Nephron progenitor cell (in vitro differentiated cells): ENCODE measurements at places on chromosomes 2 and 18.
A peak's percentile ranks its signal among the peaks of the same experiment; 100 is the strongest.

- no peak for DNase-seq
Measured at GRCh38 chr2:30677861-30678385, 129.3 kb downstream of the CAPN13 start.

DNA sequence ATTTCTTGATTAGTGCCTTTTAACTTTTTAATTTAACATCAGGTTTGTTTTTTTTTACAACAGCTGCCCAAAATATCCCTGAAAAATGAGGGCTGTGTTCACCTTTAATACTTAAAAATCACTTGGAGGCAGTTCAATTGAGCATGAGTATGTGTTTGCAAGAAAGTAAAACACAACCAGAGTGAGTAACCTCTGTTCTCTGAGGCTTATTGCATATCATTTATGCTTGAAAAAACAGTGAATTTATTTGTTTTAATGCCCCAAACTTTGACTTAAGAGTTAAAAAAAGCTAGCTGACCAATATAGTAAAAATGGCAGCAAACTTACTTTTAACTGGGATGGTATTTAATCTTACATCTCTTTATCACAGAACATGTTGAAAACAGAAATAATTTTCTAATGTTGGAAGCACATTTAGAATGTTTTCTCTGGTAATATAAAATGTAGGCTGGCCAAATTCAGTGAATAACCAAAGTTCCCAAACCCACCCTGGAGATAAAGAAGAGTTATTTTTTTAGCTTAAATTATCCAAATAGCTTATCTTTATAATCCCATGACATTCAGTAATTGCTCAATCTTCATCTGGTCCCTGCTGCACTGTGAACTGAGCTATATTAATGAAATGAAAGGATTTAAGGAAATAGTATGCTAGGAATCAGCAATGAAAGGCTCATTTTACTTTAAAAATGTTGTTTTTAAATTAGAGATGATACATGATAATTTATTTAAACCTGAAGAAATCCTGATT, 24.8 kb upstream of the EFEMP1 start:
- no peak for DNase-seq

GRCh38 chr2:227256605-227257004, 68.4 kb upstream of the MFF start:
- DNase-seq = no peak

GRCh38 chr2:159128191-159128590, 158.3 kb downstream of the WDSUB1 start:
- DNase-seq = no peak

DNA sequence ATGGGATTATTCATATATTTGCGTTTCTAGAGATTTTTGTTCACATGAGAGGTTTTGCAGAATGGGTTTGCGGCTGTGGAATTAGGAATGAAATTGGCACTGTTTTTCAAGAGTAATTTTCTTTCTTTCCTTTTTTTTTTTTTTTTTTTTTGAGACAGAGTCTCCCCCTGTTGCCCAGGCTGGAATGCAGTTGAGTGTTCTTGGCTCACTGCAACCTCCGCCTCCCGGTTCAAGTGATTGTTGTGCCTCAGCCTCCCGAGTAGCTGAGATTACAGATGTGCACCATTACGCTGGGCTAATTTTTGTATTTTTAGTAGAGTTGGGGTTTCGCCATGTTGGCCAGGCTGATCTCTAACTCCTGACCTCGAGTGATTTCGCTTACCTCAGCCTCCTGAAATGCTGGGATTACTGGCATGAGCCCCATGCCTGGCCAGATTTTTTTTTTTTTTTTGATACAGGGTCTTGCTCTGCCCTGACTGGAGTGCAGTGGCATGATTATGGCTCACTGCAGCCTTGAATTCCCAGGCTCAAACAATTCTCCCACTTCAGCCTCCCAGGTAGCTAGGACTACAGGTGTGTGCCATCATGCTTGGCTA, 65.3 kb downstream of the MIB1 start:
- DNase-seq = no peak

- no peak for DNase-seq
Measured at GRCh38 chr2:45941531-45942236, 290.2 kb downstream of the PRKCE start.

DNA sequence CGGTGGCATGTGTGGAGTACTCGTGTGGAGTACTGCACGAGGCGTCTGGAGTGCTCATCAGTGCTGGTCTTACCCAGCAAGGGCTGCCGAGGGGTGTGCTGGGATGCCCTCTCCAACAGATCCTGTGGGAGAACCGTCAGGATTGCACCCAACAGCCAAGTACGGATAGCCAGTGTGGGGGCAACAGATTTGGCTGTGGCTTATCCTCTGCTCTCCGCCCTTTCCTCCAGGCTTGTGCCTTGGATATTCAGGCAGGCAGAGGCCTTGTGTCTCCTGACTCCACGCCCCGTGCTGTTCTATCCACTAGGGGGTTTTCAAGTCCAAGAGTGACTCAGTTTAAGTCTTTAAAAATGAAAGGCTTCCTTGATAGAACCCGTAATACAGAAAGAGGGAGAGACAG, 321.0 kb upstream of the HS6ST1 start:
- DNase-seq = no peak

DNA sequence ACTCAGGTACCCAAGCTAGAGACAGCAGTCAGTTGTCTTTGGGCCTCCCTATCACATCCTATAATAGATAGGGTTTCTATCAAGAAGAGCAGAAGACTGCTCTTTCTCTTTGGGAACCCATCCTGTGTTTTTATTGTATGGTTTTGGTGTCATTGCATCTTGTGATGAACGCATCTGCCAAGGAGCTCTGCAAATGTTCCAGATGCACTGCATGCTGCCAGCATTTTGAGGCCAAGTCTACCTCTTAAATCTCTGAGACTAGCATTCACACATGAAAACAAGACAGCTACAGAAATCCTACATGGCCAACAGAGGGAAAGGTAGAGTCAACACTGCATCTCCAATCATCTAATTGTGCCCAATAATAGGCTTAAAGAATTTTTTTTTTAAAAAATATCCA, 14.0 kb downstream of the SEMA4F start:
- DNase-seq = no peak

DNA sequence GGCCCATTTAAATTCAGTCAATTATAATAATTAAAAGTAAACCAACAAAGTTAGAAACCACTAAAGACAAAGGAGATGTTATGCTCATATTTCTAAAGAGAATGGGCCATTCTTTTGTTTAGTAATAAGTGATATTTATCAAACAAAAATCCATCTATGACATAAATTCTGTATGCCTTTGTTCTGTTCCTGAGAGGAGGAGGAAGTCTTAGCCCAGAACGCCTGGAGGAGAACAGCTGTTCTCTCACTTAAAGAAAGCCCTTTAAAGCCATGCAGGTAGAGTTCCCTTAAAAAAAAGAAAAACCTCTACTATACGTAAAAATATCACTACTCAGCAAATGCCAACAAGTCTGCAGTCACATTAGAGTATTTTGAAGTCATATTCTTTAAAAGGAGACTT, 15.5 kb downstream of the LAMA1 start:
- DNase-seq = no peak

DNA sequence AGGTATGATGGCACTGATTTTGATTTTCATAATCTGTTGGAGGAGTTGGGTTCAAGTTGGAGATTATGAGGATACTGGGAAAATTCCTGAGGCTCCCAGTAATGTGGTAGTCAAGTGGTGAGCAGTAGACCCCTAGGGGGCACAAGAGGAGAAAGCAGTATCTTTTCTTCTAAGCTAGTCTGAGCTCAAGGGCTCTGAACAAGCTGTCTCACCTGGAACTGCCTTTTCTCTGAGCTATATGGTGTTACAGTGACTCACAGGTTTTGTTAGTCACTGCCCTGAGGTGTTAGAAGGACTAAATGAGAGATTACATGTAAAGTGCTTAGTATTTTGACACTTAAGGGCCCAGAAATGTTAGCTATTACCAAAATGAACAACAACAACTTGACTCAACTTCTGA, 42.2 kb downstream of the CD302 start:
- no peak for DNase-seq

GRCh38 chr2:39059366-39059952, 61.4 kb downstream of the SOS1 start:
- no peak for DNase-seq

- no peak for DNase-seq
Measured at GRCh38 chr2:7034303-7034702, 117.1 kb downstream of the RNF144A start.

DNA sequence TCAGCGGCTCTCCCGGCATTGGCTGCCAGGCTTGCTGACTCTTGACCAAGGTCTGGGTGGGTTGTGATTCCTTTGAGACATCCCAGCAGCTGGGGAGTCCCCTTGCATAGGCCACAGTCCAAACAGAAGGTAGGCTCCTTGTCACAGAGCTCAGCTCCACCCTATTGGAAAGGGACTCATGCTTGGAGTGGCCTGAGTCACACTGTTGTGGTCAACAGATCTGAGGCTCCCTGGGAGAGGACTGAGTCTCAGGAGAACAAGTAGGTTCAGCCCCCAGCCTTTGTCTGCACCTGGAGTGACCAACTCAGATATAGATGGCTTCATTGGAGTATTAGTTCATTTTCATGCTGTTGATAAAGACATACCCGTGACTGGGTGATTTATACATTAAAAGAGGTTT, 32.1 kb upstream of the SH3BP4 start:
- no peak for DNase-seq

GRCh38 chr2:175627405-175627804, 374.7 kb downstream of the LNPK start:
- no peak for DNase-seq

DNA sequence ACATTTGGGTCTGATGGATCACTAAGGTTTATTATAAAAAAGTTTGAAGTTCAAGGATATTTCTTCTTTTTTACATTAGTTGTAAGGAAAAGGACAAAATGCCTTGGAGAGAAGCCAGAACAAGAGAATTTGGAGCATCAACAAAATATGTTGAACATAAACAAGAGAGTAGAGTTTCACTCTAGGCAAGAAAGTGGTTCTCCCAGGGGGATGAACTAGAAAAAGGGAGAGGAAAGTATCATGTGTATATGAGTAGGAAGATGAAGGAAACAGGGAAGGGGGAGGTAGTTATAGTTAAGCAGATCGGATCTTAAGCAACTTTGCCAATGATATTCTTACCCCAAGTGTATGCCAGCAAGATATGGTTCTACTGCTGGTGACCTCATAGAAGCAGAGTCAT, 63.8 kb upstream of the GALNT3 start:
- no peak for DNase-seq

- no peak for DNase-seq
Measured at GRCh38 chr2:39188960-39189494, 54.7 kb downstream of the CDKL4 start.

DNA sequence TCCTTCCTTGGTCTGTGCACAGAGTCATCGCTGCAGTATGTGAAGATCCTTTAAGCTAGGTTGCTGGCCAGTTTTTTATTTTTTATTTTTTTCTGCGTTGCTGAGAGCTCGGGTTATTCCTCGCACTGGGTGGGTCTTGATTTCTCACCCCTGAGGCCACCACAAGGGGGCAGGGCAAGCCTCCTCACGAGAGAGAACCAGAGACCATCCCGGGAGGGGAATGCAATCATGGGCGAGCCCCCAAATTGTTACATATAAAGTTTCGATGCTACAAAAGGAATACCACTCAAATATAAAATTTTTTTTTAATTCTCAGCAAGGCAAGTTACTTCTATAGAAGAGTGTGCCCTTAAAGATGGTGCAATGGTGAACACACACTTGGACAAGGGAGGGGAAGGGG, 24.9 kb downstream of the HTR2B start:
- peak; percentile 32 for DNase-seq

DNA sequence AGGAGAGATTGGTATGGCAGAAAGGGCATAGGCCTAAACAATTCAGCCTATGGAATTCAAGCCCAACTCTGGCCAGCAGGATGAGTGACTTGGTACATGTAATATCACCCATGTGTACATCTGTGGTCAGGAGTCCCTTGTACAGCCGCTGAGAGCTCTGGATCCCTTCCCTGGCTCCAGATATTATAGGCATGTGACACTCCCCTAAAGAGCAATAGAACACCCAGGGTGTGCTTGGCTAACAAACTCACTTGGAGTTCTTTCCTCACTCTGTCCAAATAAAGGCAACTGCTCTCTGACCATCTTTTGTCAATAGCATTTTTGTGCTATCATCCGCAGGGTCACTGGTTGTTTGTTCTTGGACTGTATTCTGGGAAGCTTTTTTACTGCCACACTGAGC, 197.4 kb upstream of the NCKAP5 start:
- no peak for DNase-seq

GRCh38 chr2:144230448-144231085, 289.4 kb downstream of the ZEB2 start:
- no peak for DNase-seq

GRCh38 chr18:50507120-50507590, 52.7 kb upstream of the MAPK4 start:
- DNase-seq = peak; percentile 67

DNA sequence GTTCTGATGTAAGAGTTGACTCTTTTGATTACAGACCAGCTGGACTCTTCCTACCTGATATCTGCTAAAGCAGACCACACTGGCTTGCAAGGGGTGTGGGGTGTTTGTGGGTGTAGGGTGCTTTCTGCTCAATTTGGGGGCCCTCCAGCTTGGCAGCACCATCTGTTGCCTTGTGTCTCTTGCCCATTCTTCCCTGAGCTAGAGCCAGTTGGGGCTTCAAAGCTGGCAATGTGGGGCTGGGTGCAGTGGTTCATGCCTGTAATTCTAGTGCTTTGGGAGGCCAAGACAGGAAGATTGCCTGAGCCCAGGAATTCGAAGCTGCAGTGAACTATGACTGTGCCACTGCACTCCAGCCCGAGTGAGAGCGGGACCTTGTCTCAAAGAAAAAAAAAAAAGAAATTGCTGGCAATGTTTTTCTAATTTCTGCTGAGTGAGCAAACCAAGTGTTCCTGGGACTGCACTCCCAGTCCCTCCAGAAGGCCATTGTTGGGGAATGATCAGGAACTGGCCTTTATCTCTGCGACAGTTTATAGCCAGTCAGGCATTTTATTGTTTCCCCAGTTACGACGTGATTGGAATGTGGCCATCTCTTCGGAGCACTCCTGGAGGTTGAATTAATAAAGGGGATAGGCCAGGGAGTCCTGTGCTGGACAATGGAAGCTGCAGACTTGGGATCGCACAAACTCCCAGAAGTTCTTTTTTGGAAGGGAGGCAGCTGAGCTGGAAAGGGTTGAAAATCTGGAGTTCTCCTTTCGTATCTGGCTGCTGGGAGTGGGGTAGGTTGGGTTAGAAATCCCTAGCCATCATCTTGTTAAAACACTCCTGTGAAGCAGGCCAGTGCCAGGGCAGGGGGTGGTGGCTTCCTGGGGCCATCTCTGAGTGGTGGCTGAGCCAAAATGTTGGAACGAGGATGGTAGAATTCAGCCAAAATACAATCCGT, 57.2 kb downstream of the LIPG start:
- DNase-seq = peak; percentile 18

DNA sequence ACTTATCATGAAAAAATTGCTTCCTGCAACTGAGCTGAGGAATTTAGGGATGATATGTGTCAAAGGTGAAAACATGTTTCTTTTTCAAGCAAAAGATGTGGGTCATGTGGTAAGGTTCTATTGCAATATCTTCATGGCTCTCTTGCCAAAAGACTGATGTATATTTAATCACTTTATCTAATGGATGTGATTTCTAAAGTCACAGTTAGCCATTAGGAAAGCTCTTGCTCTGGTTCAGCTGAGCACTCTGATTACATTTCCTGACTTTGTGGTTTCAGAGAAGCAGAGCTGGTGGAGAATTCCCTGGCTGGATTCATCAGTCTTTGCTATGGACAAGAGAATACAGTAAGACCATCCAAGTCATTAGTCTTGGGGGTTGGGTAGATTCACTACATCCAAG, 24.4 kb downstream of the SCN9A start:
- DNase-seq = no peak
